ENCODE measurements at places on chromosomes 5 and 9.

GRCh38 chr9:94593459-94594345 lies at the start of gene FBP2:
Gene FBP2, minus strand, starts transcription at chr9:94593824. Its CDS starts 98 bp downstream, at chr9:94593726.
- DNase-seq = no peak

GRCh38 chr5:32420506-32420905 lies 24.0 kb downstream of the ZFR start:
- no peak for DNase-seq

DNA sequence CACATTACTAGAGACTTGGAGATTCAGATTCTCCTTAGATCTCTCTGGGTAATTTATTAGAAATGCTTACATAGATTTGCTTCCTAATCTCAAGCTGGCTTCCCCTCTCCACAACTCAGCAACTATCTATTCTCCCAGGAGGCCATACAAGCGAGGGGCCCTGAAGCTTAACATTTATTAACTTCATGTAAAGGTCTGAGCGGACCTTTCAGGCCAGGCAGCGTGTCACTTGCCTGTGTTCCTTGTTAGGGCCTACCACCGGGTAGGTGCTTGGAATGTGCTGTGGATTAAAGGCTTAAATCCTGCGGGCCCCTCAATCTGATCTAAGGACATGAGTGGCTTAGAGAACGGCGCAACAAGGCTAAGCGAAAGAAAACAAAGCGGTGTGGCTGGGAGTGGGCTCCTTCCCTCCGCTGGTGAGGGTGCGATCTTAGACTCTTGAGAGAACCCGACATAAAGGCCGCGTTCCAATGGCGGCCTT lies 712 bp upstream of the HSPA4 start:
- DNase-seq = no peak

GRCh38 chr5:83711982-83712601 lies 8.6 kb downstream of the HAPLN1 start:
- no peak for DNase-seq

DNA sequence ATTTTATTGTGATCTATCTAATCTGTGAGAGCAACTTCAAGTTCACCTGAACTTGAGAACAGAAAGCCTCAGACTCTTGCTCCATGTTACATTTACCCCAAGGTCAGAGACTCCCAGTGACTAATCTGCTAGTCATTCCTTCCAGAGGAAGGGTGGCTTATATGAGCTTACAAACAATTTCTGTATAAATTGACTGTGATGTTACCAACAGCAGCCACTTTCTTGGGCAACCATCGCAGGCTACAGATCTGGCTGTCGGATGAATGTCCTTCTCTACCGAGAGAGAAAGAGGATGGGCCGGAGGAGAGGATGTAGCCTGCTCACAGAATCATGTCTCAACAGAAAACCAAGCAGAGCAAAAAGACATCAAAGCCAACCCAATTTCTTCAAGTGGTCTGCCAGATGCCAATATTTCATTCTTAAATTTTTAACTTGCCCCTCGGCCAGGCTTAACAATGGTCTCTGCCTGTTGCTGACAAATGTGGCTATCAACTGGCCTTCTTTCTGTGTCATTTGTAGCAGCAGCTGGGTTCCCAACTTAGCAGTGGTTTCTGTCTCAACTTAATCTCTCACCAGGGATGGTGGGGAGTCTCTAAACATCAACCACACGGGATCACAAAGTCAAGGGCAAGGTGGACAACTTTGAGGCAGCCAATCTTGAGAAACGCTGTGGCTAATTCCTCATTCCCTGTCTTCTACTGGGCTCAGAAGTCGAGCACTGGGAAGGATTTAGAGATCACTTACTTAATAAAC lies 81.3 kb downstream of the RAPGEF1 start:
- no peak for DNase-seq

GRCh38 chr5:139828207-139828895 lies 32.7 kb downstream of the PSD2 start:
- no peak for DNase-seq

DNA sequence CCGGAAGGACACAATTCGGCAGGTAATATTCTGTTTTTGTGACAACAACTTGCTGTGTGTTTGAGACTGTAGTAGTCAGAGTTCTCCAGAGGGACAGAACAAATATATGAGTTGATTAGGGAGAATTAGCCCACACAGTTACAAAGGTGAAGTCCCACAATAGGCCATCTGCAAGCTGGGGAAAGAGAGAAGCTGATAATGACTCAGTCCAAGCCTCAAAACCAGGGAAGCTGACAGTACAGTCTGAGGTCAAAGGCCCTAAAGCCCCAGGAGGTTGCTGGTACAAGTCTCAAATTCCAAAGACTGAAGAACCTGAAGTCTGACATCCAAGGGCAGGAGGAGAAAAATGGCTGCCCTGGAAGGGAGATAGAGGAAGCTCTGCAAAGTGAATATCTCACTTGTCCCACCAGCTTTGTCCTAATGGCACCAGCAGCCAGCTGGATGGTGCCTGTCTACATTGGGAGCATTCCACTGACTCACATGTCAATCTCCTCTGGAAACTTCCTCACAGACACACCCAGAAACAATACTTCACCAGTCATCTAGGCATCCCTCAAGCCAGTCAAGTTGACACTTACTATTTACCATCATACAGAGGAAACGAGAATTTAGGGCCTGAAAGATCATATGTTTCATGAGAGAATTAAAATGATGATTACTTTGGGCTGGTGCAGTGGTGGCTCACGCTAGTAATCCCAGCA lies 36.3 kb upstream of the CTXN3 start:
- no peak for DNase-seq

DNA sequence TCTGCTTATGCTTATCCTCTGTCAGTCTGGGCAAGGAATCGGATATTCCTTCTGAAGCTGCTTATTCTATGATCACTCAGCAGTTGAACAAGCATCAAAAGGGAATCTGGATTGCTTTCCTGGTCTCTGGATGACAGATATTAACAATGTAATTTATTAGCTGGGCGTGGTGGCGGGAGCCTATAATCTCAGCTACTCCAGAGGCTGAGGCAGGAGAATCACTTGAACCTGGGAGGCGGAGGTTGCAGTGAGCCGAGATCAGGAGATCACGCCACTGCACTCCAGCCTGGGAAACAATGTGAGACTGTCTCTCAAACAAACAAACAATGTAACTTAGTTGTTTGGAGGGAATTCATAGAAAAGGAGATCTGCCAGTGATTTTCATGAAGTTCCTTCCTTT lies 45.4 kb downstream of the DMRT1 start:
- no peak for DNase-seq

DNA sequence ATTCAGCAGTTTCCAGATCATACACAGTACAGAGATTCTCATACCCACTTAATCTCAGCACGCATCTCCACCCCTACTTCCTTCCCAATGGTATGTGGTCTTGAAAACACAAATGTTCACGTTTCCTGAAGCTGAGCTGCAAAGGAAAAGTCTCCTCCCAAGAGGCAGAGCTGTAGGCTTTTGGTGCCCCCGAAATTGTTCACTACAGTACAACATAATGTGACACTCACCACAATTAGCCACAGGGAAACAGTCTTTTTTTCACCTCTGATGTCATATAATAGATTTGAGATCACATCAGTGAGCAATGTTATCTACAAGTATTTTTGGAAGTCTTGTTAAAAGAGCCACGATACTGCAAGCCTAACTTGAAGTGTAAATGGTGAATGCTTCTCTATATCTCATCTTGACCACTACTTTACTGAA lies 40.2 kb downstream of the NFIB start:
- DNase-seq = no peak

DNA sequence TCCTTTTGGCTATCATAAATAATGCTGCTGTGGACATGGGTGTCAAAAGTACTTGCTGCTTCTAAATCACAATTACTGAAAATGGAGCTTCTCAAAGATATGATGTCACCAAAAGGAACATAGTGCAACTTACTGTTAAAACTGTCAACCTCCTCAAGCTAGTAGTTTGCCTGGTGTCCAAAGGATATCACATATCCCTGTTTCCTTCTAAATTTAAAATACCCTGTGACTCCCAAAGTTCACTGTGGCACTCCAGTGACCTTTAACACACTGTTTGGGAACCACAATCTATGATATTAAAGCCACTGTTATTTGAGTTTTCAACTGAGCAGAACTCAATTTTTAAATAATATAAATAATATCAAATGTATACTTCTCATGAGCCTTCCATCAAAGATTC lies 18.2 kb downstream of the GLIS3 start:
- DNase-seq = no peak

DNA sequence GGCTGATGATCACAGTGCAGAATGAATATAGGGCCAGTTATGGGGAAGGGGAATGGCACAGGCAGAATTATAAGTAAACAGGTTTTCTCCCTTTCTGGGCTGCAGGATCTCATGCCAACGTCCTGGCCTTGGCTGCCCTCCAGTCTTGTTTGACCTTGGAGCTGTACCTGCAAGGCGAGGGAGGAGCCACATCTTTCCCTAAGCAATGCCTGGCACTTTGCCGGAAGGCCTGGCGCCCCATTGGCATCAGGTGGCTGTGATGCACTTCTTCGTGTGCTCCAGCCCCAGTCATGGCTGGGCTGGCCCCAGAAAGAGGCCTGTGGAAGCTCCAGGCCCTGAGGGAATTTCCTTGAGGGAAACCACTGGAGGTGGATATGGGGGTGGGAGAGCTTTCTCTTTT lies 16.7 kb upstream of the IQGAP2 start:
- no peak for DNase-seq

DNA sequence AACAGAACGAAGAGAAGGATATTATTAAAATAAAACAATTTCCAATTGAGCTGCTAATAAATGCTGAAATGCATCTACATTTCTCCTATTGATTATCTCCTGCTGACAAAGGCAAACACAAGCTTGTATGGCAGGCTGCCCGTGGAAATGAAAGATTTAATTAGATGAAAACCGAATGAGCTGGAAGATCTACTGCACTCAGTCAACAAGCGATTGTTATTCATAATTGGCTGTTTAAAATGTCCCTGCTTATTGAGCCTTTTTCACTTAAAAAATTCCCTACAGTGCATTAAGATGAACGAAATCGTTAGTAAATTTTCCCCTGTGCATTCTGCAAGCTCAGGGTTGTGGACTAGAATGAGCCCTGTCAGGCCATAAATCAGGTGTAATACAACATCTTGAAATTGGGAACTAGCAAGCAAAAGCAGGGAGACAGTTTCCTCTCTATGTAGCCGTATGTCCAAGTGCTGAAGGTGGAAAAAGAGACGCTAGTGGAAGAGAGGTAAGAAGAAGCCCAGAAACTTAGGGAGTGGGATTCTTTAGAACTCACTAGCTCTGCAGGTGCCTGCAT lies 28.5 kb upstream of the KIF4B start:
- DNase-seq = no peak

DNA sequence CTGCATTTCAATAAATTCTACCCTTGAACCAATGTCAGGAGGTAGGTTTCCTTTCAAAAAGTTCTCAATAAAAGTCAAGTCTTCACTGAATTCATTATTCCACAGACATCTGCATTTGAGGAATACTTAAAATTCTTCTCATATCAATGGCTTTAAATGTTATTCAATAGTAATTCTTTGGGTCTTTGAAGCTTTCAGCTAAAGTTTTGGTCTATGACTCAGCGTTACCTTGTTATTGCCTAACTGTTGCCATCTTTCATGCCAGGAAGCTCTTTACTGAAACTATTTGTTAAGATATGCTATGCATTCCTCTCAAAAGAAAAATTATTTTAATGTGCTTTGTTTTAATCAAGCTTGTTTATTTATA lies 170.5 kb downstream of the NNT start:
- no peak for DNase-seq

- no peak for DNase-seq
These were observed 317.5 kb downstream of the TLE1 start for GRCh38 chr9:81371824-81372223.

- DNase-seq = no peak
These were observed 5.2 kb upstream of the ST6GALNAC6 start for GRCh38 chr9:127904561-127905003.

- DNase-seq = no peak
These were observed 127.4 kb downstream of the GALNT10 start for GRCh38 chr5:154317916-154318315.

DNA sequence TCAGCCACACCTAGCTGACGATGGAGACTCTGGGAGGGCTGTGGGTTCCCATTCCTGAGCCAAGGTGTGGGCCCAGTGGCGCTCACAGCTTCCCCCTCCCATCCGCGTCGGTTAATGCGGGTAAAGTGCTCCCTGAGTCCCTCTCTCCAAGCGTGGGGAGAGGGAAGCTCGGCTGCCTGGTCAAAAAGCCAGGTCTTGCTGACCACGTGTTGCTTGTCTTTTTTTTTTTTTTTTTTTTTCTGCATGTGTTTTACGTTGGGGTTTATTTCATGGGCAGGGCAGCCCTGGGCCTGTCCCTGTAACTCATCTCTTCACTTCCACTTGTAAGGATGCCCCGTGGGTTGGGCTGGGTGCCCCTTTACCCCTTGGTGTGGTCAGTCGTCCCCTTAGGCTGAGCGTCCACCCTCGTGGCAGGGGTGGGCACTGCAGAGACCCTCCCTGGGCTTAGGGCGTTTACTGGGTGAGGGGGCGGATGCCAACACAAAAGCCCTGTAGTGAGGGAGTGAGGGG lies 11.9 kb downstream of the NKD2 start:
- DNase-seq = no peak

DNA sequence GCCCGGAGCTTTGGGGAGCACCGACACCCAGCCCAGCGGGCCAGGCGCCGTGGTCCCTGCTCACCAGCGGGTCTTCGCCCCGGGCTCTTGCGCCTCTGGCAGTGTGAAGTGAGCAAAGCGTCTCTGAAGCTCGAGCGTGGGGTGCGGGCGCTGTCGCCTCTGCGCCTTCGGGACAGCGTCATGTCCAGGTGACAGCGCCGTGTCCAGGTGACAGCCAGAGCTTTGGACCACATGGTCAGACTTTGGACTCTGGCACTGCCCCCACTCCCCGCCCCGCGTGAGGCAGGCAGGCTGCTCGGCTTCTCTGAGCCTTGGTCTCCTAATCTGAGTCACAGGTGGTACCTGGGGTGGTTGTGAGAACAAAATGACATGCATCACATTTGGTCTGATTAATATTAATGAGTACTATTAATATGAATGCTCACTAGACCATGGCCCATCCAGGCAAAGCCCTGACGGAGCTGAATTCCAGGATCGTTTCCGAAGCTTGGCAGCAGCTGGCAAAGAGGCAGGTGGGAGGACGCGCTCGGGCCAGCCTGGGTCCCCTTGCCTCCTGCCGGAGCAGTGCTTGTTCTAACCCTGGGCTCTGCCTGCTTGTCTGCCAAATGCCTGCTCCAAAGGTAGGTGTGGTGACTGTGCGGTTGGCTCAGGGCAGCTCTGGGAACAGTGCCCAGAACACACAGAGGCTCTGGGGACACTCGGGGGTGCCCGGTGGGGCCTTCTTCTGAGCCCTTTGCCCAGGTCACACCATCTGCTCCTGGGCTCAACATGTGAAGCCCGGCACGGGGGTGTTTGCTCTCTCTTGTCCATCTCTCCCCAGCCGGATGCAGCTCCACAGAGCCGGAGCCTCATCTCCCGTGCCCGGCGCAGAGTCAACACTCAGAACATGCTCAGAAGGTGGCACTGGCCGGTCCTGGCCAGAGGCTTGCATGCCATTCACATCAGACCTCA lies 157.1 kb downstream of the OLFM1 start:
- no peak for DNase-seq

DNA sequence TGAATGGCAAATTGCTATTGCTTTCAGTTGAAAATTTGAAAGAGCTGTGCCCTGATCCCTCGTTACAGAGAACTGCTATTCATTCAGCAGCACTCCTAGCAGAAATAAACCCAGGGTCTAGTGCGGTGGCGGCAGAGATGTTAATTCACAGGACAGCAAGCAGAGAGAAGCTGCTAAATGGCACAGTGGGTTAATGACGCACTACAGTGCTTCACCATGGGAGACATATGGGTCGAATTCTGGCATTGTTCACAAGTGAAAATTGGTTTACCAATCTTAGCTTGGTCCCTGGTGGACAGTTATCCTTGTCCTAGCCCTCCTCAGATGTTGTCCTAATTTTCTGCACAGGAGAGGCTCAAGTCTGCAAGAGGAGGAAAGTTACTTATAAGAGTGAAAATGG lies 807.4 kb downstream of the TLE1 start:
- no peak for DNase-seq

- peak; percentile 60 for DNase-seq
These were observed 391.1 kb upstream of the GRAMD2B start for GRCh38 chr5:126031989-126032716.

Data from NCI-H2081 treated with DMSO at 0.1 percent for 48 hours (cell line).